ENCODE measurements at places on chromosomes 12 and 14. TPM values are rescaled to one million over a fixed set of nuclear protein-coding genes. Genes with fewer than 3 reads are reported as not detected.

DNA sequence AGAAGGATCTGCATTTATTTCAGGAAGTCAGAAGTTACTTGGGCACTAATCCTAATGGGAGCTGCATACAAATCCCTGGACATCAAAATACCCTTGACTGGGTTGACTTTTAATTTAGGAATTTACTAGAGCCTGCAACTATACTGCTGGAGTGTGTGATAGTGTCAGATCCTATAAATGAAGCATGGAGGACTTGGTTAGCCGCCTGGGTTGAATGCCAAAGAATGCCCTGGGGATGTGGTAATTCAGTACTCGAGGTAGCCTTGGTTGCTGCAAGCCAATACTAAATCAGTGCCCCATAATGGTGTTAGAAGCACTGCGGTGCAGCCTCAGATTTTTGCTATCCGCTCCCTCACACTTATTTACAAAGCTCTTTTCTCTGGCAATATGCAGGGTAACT lies 184.9 kb downstream of the CAPZA3 start:
- H3K4me1 ChIP-seq = no peaks in the 10 kb centered on the region
- no peaks in the 10 kb centered on the region for H3K27me3 ChIP-seq
- no peaks in the 10 kb centered on the region for H3K36me3 ChIP-seq
- H3K4me3 ChIP-seq = no peak overlapping the region
- DNase-seq = no peak

GRCh38 chr14:84453307-84453950 lies 1076.5 kb upstream of the FLRT2 start:
- H3K27me3 ChIP-seq = no peaks in the 10 kb centered on the region
- H3K4me3 ChIP-seq = no peak overlapping the region
- no peak overlapping the region for H3K27ac ChIP-seq
- H3K36me3 ChIP-seq = no peaks in the 10 kb centered on the region
- no peaks in the 10 kb centered on the region for H3K4me1 ChIP-seq
- no peak for DNase-seq

DNA sequence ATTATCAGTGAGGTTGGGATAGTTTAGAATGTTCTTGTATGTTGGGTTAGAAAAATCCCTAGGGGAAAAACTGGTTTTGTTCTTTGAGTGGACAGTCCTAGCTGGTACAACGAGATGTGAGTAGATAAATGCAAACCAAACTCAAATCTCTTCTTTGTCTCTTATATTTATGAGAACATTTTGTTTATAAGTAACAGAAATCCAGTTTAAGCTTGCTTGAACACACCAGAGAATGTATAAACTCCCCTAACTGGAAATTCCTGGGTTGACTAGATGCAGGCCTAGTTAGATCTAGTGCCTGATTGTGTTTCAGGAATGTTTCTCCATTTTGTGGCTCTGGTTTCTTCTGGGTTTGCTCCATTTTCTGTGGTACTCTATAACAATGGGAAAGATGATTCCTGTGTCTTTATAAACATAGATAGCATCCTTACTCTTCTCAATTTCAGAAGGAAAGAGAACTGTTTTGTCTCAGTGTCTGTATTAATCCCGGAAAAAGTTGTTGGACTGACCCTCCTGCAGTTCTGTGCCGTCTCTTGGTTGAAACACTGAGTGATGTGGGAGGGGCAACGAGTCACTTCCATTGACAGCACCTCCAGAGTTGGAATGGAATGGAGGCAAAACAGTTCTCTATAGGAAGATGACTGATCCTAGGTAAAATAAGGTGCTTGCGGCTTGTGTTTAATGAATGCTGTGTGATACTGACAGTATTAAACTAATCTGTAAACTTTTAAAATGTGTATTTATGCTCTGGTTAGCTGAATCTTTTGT lies 244.8 kb downstream of the TMTC2 start:
- H3K27ac ChIP-seq = no peak overlapping the region
- H3K27me3 ChIP-seq = no peaks in the 10 kb centered on the region
- no peaks in the 10 kb centered on the region for H3K4me1 ChIP-seq
- H3K36me3 ChIP-seq = no peaks in the 10 kb centered on the region
- DNase-seq = no peak

- H3K27ac ChIP-seq = peak overlapping the region; percentile 66
- peak overlapping the region; percentile 72 for H3K4me3 ChIP-seq
- peaks cover 22% of the 10 kb centered on the region for H3K4me1 ChIP-seq
These were observed 732 bp downstream of the ZNF664 start for GRCh38 chr12:123973552-123974341.

The POC1B gene
- 15.8 TPM for total RNA-seq

- DNase-seq = no peak
- no peaks in the 10 kb centered on the region for H3K27me3 ChIP-seq
- H3K36me3 ChIP-seq = no peaks in the 10 kb centered on the region
- H3K4me3 ChIP-seq = no peak overlapping the region
- H3K27ac ChIP-seq = no peak overlapping the region
- no peaks in the 10 kb centered on the region for H3K4me1 ChIP-seq
These were observed 140.4 kb upstream of the MAX start for GRCh38 chr14:65242732-65243134.

DNA sequence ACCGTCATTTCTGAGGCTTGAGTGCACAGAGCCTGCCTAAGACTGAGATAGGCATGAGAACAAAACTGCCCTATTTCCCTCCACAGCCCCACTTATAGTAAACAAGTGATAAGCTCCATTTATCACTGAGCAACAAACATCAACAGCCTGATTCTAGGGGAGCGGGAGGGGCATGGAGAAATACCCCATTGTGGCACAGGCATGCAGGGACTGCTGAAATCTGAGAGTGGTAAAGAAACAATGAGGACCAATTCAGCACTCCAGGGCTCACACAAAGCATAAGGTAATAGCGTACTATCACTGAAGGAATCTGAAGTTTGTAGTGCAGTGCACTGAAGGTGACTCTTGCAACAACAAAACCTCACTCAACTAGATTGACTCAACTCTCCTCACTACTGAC lies 186.7 kb downstream of the ANO2 start:
- DNase-seq = no peak
- H3K27me3 ChIP-seq = no peaks in the 10 kb centered on the region
- H3K36me3 ChIP-seq = no peaks in the 10 kb centered on the region
- no peak overlapping the region for H3K4me3 ChIP-seq

- H3K4me1 ChIP-seq = no peaks in the 10 kb centered on the region
- no peak overlapping the region for H3K27ac ChIP-seq
- no peaks in the 10 kb centered on the region for H3K36me3 ChIP-seq
- no peak for DNase-seq
These were observed 115.6 kb downstream of the CCER1 start for GRCh38 chr12:90839346-90839745.

- peaks cover 8% of the 10 kb centered on the region for H3K4me1 ChIP-seq
- no peak overlapping the region for H3K4me3 ChIP-seq
- H3K36me3 ChIP-seq = no peaks in the 10 kb centered on the region
- no peaks in the 10 kb centered on the region for H3K27me3 ChIP-seq
- no peak for DNase-seq
- H3K27ac ChIP-seq = peak overlapping the region; percentile 68
These were observed 149.3 kb upstream of the BMP4 start for GRCh38 chr14:54105898-54106297.

GRCh38 chr12:3084742-3085141 lies 7.6 kb downstream of the TSPAN9 start:
- DNase-seq = no peak
- no peak overlapping the region for H3K27ac ChIP-seq
- H3K36me3 ChIP-seq = peaks cover 2% of the 10 kb centered on the region
- no peaks in the 10 kb centered on the region for H3K27me3 ChIP-seq
- H3K4me3 ChIP-seq = no peak overlapping the region

Data from ascending aorta (tissue), 2 donors.